Anterior cingulate cortex (tissue), 58 donors: ENCODE measurements at places on chromosomes 16 and 17.

DNA sequence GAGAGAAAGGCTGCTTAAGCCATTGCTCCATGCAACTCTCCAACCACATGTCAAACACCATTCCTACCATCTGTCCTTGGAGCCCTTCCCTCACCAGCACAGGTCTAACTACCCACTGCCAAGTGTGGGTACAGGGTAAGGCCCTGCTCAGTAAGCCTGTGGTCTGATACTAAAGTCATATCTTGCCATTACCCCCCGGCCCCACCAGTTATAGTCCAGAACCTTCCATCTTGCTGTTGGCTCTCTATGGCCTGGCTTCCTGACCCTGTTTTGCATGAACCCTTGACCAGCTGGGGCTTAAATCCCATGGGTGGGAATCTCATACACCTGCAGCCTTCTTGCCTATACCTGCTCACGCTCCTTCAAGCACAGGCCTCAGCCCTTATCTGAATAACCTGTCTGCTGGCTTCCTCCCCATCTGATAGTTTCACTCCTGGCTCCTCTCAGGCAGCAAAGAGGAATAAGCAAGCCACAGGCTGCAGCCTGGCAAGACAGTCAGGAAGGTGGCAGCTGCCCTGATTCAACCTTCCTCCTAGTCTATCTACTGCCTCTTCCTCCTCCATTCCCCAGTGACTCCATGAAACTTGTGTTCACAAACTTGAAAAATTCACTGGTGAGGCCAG, 64.1 kb downstream of the ZFHX3 start:
- DNase-seq, result no peak

- DNase-seq, result no peak
Measured at GRCh38 chr16:68147444-68147843, 62.3 kb downstream of the NFATC3 start.

GRCh38 chr16:68389006-68389405, 59.3 kb downstream of the SMPD3 start:
- no peak for DNase-seq

- no peak for DNase-seq
Measured at GRCh38 chr16:84246679-84247077, 6.9 kb upstream of the KCNG4 start.

GRCh38 chr17:8740486-8740885, 4.2 kb downstream of the CCDC42 start:
- DNase-seq, result no peak

DNA sequence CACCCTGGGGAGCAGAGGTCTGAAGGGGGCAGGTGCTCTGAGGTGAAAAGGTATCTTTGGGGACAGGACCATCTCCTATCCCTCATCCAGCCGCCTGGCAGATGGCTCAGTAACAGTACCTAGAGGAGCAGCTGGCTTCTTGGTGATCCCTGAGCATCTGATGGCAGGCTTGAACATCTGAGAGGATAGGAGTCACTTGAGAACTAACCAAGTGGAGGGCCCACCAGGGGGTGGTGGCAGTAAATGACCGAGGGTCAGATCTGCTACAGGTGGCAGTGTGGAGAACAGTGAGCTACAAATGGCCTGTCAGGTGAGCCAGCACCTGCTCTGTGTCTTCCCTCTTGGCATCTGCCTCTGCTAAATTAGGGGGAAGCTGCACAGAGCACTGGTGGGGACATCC, 13.8 kb downstream of the HROB start:
- no peak for DNase-seq

GRCh38 chr17:38322156-38322779, 21.5 kb downstream of the GPR179 start:
- DNase-seq, result no peak

- no peak for DNase-seq
Measured at GRCh38 chr16:78474762-78475161, 375.3 kb downstream of the WWOX start.

DNA sequence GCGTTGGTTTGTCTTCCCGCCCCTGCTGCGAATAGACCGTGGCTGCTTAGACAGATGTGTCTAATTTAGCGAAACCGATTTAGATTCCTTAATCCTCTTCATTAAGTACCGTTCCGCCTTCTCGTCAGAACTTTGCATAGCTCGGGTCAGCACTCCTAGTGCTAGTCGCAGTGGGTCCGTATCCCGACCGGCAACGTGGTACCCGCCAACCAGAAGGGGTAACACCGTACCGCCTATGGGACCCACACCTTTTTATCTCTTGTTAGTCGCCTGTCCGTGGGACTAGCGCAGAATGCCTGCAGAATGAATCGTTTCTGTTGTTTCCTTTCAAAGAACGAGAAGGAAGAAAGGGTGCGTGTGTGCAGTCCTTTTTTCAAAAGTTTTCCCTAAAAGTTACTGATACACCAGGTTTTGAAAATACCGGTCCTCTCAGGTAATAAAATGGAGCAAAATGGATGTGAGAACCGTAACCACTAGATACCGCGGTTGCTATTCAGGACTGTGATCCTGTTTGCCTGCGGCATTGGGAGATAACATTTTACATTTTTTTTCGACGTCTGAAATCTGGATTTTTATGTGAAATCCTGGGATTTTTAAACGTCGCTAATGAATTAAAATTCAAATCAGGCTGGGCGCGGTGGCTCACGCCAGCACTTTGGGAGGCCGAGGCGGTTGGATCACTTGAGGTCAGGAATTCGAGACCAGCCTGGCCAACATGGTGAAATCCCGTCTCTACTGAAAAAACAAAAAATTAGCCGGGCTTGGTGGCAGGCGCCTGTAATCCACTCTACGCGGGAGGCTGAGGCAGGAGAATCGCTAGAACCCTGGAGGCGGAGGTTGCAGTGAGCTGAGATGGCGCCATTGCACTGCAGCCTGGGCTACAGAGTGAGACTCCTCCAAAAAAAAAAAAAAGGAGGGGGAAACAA, 998 bp upstream of the SRSF1 start:
- no peak for DNase-seq

DNA sequence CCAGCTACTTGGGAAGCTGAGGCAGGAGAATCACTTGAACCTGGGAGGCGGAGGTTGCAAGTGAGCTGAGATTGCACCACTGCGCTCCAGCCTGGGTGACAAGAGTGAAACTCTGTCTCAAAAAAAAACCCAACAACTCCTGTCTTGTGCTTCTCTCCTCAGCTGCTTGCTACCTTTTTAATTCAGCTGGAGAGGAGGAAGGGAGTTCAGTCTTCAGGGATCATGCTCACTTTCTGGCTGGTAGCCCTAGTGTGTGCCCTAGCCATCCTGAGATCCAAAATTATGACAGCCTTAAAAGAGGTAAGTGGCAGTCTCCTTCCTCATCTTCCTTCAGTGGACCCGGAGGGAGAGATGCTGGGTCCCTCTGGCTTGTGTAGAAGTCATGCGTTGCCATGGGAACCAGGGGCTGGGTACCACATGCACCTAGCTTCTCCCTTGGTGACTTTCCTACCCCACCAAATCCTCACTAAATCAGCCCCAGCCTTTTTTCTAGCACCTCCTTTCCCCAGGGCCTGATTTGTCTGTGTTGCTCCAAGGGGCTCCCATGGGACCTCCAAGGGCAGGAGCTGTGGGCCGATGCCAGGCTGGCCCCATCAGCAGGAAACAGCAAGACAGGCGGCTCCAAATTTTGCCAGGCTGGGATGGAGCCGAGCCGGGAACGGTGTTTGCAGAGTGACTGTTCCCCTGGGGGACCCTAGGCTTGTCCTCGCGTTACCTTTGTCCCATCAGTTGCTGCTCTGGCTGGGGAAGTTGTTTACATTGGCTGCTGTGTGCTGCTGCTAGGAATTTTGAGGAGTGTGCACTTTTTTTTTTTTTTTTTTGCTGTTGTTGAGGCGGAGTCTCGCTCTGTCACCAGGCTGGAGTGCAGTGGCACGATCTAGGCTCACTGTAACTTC, 65.2 kb downstream of the ABCC1 start:
- DNase-seq, result no peak

DNA sequence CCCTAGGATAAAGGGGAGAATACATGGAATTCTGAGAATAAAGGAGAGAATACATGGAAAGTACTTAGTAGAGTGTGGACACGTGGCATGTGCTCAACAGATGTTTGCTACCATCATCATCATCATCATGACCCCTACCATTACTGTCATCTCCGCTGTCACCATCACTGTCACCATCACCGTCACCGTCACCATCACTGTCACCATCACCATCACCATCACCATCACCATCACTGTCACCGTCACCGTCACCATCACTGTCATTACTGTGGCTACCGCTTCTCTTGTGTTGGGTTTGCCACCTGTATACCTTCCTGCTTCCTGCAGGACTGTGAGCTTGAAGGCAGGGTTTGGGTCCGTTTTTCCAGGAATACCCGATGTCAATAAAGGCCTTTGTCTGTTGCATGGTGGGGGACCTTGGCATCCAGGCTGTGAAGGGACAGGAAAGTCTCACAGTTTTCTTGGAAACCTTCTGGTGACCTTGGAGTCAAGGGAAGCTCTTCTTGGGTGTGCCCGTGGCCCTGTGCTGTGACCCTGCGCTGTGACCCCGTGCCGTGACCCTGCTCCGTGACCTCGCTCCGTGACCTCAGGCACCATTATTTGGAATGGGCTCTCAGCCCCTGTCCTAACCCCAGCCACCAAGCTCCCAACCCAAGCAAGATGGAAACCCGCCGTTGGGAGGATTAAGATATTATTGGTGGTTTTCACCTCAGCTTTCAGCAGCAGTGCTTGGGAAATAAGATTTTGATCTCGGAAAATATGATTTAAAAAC, 14.4 kb downstream of the CMIP start:
- no peak for DNase-seq

DNA sequence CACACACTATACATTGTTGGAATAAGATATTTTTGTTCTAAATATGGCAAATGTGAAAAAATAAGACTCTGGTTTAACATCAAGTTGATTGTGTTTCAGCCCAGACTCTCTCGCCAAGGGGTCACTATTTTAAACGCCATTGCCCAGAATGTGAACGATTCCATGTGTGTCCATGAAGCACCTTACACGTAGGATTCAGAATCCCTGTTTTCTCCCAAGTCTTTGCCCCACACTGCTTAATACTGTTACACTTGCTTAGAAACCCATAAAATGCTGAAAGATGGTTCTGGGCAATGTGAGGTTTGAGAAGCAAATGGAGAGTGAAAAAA, 7.7 kb downstream of the HS3ST3B1 start:
- no peak for DNase-seq

DNA sequence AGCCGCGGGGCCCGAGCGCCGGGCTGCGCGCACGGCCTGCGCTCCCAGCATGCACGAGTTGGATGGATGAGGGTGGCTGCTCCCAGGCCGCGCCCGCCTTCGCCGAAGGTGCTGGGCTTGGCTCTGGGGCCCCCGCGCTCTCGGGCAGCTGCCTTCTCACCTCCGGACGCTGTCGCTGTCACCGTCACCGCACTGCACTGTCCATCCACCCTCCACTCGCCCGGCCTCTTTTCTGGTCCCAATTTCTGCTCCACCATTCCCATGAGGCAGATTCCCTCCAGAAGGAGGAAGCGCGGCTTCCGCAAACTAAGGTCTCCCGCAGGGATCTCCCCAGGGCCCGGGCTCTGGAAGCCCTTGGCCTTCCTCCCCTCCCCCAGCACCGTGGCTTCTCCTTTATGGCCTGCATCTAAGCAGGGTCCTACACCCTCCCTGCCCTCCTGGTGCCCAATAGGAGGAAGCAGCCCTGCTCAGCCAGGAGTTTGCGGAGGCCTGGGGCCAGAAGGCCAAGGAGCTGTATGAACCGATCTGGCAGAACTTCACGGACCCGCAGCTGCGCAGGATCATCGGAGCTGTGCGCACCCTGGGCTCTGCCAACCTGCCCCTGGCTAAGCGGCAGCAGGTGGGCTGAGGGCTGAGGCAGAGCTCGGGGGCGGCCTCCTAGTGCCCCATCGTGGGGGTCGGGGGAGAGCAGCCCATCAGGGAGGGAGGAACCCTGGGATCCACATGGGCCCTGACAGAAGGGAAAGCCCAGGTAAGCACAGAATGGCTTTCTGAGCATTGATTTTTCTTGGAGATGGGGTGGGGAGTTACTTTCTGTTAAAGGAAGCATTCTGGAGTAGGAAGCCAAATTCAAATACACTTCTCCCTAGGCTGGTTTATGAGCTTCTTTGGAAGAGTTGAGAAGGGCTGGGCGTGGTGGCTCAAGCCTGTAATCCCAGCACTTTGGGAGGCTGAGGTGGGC, 899 bp downstream of the ACE start:
- DNase-seq, result no peak

- no peak for DNase-seq
Measured at GRCh38 chr17:73342541-73343167, 30.9 kb upstream of the CDC42EP4 start.

- no peak for DNase-seq
Measured at GRCh38 chr17:58120195-58120822, 27.9 kb upstream of the OR4D1 start.

- no peak for DNase-seq
Measured at GRCh38 chr16:78348068-78348467, 248.6 kb downstream of the WWOX start.

DNA sequence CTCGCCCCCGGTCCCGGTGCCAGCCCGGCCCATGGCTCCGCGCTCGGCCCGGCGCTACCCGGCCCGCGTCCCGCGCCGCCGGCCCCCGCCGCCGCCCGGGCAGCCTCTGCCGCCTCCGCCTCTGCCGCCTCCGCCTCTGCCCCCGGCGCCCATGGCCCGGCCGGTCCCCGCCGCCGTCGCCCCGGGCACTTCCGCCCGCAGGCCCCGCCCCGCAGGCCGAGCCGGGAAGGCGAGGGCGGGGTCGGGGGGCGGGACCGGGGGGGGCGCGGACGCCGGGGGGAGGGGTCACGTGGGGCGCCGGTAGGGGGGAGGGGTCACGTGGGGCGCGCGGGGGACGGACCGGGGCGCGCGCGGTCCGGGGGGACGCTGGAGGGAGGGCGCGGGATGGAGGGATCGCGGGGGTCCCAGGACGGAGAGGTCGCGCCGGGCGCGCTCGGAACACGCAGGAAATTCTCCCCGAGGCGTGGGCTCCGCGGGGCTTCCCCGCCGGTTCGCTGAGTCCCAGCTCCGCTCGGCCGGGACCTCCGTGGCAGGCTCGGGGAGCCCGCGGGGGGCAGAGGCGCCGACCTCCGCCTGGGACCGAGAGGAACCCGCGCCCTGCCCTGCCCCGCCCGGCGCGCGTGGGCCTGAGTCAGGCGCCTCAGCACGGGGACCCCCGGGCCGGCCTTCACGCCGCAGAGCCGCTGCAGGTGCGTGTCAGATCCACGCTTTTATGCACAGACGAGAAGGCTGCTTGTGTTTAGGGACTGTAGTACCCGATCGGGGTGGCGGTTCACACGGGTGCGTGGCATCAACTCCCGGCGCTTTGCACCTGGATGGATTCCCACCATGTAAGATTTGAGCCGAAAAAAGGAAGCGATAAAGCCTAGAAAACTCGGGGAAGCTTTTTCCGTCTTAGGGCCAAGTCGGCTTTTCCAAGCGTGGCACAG, at the start of gene PGAP6:
TSS of gene PGAP6 (minus strand) at position 190 of the 929 bp plus-strand sequence. CDS start at position 33, 157 bp downstream.
- peak; percentile 67 for DNase-seq
